ENCODE measurements at places on chromosomes 3 and 15.

DNA sequence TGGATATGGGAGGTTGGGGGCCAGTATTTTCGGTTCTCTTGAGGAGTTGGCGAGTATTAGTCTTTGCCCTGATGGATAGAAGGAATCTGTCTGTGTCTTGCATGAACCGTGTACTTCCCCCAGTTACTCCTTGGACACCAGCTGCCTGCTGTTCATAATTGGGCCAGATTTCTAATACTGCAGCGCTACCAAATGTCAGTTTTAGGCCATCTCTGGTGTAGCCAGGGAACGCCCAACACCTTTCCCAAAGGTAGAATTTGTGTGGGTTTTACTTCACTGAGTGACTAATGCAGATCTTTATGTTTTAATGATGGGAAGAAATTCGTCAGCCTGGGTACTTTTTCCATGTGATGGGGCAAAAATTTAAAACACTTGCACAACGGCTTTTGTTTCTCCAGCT is 18.4 kb downstream of the FLNB start:
- no peak for DNase-seq

- DNase-seq, result no peak
Measured at GRCh38 chr3:13546667-13547171, 2.2 kb upstream of the FBLN2 start.

- DNase-seq, result no peak
Measured at GRCh38 chr15:72850833-72851232, 67.3 kb upstream of the ADPGK start.

DNA sequence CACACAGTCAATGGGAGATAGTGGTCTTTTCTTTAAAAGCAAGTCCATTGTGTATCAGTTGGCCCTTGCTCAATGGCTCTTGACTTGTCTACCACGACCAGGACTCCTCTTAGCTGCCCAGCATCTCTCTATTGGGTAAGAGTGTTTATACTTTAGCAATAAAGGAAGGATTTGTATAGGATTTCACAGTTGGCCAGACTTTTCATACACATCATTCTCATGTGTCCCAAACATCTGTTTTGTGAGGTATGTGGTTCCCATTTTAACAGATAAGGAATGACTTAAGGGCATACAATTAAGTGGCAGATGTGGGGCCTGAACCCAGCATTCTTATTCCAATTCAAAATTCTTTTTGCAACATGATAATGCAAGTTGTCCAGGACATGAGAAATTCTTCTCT is 191.5 kb downstream of the CHST2 start:
- no peak for DNase-seq
